ENCODE measurements at places on chromosomes 2 and 18.

- DNase-seq, result no peak
Measured at GRCh38 chr2:114810092-114810491, 367.7 kb downstream of the DPP10 start.

DNA sequence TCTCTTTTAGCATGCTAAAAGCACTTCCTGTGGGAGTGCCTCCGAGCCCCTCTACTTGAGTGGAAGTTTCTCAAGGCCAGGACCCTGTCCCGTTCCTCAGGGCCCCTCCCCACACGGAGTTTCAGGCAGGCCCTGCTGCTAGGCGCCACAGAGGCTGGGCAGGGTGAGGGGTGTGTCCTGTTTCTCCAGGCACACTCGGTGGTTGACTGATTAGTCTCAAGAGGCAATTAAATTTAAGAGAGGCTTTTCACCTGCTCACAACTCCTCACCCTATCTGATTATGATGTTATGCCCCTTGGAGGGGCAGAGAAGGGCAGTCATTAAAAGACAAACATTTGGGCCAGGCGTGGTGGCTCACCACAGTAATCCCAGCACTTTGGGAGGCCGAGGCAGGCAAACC is 160.8 kb upstream of the HAAO start:
- no peak for DNase-seq

DNA sequence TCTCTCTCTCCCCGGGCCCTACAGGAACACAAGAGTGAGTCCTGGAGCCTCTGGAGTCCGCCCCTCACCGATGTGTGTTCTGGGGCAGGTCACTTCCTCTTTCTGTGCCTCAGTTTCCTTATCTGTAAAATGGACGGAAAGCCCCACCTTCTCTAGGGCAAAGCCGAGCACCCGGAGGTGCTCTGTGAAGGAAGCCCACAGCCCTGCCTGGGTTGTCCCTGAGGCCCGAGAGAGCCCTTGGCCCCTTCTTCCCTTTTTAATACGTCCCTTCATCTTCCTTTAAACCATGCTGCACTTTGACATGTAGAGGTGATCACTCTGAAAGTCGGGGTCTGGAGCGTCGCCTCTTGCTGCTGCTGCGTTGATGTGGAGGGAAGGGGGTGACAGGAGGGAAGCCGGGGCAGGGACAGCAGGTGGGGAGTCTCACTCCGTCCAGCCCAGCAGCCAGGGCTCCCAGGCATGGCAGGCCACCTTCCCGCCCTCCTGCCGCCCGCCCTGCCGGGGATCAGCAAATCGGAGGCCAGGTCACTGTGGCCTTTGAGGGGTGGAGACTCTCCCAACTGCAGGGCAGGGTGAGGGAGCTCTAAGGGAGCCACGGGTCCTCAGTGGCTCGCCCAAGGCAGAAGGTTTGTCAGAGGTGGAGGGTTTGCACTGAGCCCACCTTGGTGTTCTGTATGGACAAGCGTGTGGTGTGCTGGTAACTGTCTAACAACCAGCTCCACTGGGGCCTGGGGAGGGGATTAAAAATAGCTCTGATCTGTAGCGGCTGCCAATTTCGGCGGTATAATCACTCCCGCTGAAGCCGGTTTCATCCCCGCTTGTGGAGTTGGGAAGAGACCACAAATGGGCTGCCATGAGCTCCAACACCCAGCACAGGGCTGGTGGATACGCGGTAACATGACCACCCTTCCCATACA is 135.9 kb upstream of the ID2 start:
- no peak for DNase-seq

- DNase-seq, result no peak
Measured at GRCh38 chr2:194314042-194314441, 1343.0 kb upstream of the SLC39A10 start.

GRCh38 chr2:39289609-39290008 is 45.8 kb upstream of the CDKL4 start:
- DNase-seq, result no peak

DNA sequence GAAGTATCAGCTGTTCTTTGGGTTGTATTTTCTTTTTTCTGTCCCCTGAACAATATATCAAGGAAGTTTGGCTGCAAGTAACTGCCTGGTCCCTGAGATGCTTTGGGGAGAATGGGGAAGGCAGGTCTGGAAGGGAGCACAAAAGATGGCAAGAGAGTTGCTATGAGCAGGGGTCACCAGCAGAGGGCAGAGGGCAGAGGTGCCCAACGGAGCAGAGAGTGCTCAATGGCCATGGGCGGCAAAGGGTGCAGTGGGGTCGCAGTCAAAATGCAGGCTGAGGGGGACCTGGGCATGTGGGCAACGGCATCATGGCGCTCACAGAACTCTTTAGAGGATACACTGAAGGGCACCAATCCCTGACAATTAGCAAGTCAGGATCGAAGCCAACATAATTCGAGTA is 107.7 kb upstream of the ATP8B1 start:
- no peak for DNase-seq

- no peak for DNase-seq
Measured at GRCh38 chr18:75115514-75115913, 93.4 kb downstream of the PTGR3 start.

DNA sequence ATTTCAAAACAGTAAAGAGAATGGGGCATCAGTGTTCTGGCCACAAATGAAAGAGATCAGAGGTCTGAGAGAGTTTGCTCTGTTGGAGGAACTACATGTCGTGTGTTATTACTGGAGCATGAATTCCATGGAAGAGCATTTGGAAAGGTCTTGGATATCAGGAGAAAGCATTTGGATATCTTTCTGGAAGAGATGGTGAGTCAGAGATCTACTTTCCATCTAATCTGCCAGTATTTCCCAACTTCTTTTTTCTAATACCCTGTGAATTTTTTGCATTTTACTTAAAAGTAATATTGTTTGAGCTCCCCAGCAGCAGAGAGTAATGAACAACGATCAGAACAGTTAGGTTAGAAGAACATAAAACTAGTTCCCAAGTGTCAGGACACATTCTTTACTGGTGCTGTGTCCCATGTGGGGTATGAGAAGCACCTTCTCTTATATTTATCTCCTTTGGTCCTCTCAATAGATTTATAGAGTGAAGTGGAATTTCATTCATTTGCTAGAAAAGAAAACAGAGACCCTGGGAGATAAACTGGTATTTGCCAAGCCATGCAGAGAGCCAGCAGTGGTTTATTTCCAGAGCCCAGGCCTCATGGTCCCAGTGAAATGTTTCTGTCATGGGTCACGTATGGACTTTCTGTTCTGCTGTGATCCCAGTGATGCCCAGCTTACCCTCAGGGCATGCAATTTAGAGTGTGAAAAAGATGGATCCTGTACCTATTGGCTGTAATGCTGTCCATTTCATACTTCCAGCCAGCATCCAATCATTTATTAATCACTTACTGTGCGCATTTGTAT is 130.8 kb upstream of the NT5C1B start:
- no peak for DNase-seq

DNA sequence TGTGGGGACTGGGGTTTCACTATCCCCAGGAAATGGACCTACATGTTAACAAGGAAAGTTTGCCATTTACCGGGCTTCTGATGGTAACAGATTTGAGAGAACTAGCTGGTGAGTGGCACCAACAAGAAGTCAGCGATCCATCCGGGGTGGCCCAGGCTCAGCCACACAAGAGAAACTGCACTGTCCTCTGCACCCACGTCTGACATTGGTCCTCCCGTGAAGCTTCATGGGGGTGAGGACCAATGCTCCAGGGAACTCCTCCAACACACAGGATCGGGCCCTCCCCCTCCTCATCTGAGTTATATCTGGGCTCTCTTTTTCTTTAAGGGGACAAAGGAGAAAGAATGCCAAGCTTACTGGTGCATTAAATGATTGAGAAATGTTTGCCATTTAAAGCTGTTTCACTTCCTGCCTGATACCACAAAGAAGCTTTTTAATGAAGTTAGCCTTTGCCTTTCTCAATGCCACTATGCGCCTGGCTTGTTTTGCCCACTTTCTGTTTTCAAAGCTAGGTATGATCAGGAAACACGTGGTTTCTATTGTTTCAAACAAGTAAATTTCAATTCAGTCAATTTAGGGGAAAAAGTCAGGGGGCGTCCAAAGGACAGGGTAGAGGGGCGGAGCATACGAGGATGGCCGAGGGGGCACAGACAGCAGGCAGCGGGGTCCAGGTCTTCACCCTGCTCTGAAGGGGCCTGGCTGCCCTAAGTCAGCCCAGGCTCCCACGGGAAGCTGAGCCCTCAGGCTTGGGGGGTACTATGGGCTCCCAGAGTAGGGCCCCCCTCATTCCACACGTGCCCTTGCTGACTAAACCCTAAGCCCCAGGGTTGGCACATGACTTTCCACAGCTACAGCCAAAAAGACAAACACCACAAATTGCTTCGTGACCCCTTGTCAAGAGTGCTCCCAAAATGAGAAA is 204.0 kb upstream of the ID2 start:
- no peak for DNase-seq

Measured in D721Med (cell line).